ENCODE measurements at places on chromosomes 2 and 18. TPM values are rescaled to one million over a fixed set of nuclear protein-coding genes. Genes with fewer than 3 reads are reported as not detected.

DNA sequence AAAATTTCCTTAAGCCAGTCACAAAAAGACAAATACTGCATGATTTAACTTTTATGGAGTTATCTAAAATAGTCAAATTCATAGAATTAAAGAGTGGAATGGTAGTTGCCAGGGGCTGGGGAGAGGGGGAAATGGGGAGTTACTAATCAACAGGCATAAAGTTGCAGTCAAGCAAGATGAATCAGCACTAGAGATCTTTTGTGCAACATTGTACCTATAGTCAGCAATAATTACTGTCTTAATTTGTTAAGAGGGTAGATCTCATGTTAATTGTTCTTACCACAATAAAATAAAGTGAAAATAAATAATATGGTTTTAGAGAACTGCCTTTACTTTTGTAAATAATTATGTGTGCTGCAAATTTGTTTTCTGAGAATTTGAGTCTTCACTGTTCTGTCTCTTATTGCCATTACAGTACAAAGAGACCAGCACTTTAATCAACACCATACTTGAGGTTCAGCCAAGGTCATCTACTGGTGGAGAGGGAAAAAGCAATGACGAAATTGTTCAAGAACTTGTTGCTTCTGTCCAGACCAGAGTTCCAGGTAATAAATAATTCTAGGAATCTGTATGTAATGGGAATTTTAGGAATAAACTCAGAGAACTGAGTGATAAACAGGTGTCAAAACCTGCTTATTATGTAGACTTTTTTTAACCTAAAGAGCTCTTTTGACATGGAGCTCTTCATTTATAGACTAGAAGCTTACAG is 75.5 kb downstream of the TRABD2A start:
- no peak for DNase-seq

GRCh38 chr2:73225513-73226360 is 7.3 kb downstream of the PRADC1 start:
- DNase-seq: no peak

GRCh38 chr18:59249199-59249774 is 24.0 kb downstream of the RAX start:
- DNase-seq: peak; percentile 70

DNA sequence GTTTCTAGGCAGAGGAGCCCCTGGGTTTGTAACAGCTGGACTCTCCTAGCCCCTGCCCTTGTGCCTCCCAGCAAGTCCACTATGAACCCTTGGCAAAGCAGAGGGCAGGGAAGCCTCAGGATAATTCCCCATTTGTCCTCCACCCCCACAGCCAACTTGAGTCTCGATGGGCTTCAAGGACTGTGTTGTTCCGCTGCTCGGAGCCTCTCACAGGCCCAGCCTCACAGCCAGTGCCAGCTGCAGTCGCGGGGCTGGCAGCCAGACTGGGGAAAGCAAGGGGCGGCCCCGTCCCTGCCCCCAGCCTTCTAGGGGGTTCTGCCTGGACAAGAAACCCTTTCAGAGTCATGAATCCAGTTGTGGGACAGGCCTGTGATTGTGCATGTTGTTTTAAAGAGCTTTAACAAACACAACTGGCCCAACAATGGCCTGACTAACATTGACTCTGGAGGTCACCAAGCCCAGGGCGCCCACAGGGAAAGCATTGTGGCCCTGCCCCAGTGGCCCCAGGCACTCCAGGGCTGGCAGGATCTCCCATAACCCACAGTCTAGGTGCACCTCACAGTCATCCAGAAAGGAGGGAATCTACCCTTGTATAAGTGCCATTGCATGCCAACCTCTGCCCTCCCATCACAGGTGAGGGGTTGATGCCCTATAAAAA is 71.8 kb upstream of the DAPL1 start:
- DNase-seq: no peak

The CD8B2 gene
- not detected for total RNA-seq

The PARD3B gene
- total RNA-seq: 10.1 TPM

- no peak for DNase-seq
Observed at GRCh38 chr2:85827879-85828569, 60.8 kb downstream of the ST3GAL5 start.

DNA sequence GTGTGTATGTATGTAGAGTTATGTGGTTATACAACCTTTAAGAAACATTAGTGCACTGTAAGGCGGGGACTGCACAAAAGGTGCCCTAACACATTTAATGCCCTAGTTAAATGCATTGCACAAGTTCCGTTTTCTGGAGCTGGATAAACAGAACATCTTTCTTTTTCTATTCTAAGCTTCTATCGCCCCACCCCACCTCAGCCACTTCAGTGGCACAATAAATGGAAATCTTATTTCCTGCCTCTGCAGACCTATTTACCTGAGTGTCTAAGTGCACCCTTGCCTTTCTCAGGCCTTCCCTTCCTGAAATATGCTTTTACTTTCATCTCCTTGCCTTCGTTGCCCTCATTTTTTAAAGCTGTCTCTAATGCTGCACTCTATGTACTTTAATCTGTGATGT is 123.5 kb downstream of the TANC1 start:
- DNase-seq: no peak

DNA sequence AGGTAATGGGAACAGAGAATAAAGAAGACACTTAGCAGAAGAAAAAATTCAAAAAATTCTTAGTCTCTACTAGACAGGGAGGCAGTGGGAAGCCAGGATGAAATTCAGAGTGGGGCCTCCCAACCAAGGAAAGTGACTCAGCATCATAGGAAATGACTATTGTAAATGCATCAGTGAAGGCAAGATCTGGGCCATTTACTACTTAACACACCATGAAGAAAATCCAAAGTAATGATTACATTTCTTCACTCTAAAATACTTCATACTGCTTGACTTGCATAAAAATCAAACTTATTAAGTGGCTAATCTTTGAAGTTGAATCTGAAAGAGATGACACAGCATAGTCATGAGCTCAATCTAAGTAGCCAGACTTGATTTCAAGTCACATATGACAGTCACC is 405.8 kb upstream of the SLC39A10 start:
- DNase-seq: no peak

DNA sequence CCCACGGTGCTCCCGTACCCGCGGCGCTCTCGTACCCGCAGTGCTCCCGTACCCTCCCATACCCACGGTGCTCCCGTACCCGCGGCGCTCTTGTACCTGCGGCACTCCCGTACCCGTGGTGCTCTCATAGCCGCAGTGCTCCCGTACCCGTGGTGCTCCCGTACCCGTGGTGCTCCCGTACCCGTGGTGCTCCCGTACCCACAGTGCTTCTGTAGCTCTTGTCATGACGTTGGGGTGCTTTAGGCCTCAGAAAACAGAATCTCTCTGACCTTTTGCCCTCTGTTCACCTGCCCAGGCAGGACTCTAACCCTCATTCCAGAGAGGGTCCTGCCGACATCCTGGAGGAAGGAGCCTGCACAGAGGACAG is 35.3 kb downstream of the SLC66A2 start:
- no peak for DNase-seq

GRCh38 chr2:199811346-199811745 is 39.6 kb downstream of the FTCDNL1 start:
- no peak for DNase-seq

DNA sequence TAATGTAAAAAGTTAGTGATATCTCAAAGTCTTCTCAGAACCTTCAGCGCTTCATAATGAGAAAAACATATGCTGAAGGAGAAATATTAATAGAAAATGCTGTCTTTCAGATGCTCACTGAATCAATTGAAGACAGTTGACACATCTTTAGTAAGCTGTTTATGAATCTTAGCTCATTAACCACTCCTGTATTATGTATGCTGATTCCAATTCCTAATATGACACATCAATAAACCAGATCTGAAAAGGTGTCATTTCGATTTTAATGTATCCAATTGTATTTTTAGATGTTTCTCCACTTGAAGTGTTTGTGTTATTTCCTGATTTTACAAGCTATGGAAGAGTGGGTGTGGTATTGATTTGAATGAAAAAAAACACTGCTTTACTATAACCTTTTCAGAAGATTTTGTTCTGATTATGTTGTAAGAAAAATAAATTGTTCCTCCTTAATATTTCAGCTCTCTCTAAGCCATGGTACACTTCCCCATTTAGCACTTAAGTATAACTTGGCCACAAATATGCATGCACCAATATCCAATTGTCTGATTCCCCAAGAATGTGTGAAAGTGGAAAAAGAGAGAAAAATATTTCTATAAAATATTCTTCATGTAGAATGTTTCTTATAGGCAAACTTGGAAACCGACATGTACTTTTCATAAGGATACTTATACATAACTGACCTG is 569.8 kb downstream of the ARHGAP15 start:
- no peak for DNase-seq

- DNase-seq: peak; percentile 64
Observed at GRCh38 chr2:111168528-111169239, 48.0 kb downstream of the BCL2L11 start.

The TLX2 gene
- total RNA-seq: not detected

DNA sequence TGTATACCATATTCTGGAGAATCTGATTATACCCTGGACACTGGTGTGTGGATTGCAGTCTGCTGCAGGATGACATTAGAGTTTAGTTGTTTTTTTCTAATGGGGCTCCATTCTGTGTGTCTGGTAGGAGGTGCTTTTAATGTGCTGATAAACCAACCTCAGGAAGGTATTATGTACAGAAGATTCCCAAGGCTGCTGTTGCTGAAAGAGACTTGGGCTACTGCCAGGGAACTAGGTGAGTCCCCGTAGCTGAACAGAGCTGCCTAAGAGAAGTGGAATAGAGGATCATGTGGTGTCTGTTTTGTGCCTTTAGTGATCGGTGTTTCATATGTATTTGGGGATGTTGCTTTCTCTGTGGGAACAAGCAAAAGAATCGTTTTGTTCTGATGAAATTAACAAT is 16.5 kb downstream of the SPATA3 start:
- DNase-seq: no peak

DNA sequence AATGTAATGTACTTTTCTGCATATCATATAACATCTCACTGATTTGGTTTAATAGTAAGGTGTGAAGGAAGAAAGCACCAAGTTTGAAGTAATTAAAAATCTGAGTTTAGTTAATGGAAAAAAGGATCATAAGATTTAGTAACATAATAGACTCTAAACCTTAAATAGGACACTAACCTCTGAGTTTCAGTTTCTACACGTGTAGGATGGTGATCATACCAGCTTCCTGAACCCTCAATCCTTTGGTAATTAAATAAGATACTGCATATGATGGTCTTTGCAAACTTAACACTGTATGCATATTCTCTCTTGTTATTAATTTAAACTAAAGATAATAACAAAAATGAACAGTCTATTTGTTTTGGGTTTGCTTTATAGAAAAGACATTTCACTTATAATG is 216.8 kb downstream of the NUP35 start:
- no peak for DNase-seq

GRCh38 chr18:57353940-57354461 is 1.6 kb downstream of the ST8SIA3 start:
- no peak for DNase-seq

The ACMSD gene
- total RNA-seq: not detected

Data from Calu3 (cell line).